ENCODE measurements at places on chromosomes 6 and 20. TPM values are rescaled to one million over a fixed set of nuclear protein-coding genes. Genes with fewer than 3 reads are reported as not detected.
A peak's percentile ranks its signal among the peaks of the same experiment; 100 is the strongest.

DNA sequence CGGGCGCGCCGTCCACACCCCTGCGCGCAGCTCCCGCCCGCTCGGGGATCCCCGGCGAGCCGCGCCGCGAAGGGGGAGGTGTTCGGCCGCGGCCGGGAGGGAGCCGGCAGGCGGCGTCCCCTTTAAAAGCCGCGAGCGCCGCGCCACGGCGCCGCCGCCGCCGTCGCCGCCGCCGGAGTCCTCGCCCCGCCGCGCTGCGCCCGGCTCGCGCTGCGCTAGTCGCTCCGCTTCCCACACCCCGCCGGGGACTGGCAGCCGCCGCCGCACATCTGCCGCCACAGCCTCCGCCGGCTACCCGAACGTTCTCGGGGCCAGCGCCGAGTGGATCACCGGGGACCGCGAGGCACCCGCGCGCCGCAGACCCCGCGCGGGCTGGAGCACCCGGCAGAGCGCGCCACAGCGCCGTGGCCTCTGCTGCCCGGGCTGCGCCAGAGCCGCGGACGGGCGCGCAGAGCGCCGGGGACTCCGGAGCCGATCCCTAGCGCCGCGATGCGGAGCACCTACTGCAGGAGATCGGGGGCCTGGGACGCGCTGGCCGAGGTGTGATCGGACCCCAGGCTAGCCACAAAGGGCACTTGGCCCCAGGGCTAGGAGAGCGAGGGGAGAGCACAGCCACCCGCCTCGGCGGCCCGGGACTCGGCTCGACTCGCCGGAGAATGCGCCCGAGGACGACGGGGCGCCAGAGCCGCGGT is at the start of gene BMP2:
BMP2 (plus strand) TSS at position 151 of the 692 bp plus-strand sequence. CDS start 2,441 bp downstream, outside the sequence.
- H3K27me3 ChIP-seq: no peaks in the 10 kb centered on the region
- no peaks in the 10 kb centered on the region for H3K4me1 ChIP-seq
- peak within 1 kb of the TSS; percentile 61 for H3K27ac ChIP-seq
- peak; percentile 82 for DNase-seq

Gene BPI
- not detected for total RNA-seq

DNA sequence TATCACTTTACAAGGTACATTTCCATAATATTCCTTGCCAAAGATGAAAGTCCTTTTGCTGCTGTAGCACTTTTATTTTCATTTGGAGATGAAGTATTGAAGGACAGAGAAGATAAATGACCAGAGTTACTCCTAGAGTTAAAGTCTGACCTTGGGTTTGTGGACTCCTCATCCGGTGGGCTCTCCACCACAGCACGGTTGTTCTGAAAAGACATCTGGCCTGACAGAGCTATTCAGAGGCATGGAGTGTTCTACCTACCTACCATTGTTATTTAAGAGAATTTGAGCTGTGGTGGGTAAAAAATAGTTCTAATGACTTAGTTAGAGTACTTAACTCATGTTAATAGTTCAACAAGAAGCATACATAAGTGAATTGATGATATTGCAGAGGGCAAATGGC is 218.4 kb downstream of the CLVS2 start:
- H3K4me1 ChIP-seq: no peaks in the 10 kb centered on the region
- H3K27ac ChIP-seq: no peak overlapping the region
- no peaks in the 10 kb centered on the region for H3K36me3 ChIP-seq
- H3K4me3 ChIP-seq: no peak overlapping the region
- no peak for DNase-seq
- H3K27me3 ChIP-seq: no peaks in the 10 kb centered on the region

Gene CST8
- total RNA-seq: not detected

Gene SYNCRIP
- 88.3 TPM for total RNA-seq

DNA sequence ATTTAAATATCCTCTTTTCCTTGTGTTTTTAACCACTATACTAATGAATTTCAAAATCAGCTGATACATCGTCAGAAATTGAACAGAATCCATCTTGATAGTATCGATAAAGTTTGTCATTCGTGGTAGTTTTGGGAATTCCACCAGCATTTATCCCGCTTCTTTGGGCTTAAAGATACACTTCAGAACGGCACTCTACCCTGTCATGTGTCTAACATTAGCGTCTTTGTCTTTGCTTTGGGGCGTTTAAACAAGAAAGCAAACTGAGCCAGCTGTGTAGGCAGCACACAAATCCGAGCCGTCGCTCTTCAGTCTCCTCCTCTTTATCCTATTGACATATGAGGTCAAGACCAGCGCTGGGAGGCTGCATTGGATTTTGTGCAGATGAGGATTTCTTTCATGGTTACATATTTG is 27.5 kb upstream of the NHSL1 start:
- H3K27me3 ChIP-seq: no peaks in the 10 kb centered on the region
- H3K4me1 ChIP-seq: peaks cover 11% of the 10 kb centered on the region
- no peaks in the 10 kb centered on the region for H3K36me3 ChIP-seq
- no peak overlapping the region for H3K27ac ChIP-seq
- DNase-seq: no peak
- H3K4me3 ChIP-seq: no peak overlapping the region

GRCh38 chr20:7734216-7734615 is 206.0 kb downstream of the HAO1 start:
- no peak overlapping the region for H3K27ac ChIP-seq
- H3K4me1 ChIP-seq: no peaks in the 10 kb centered on the region
- DNase-seq: no peak
- H3K36me3 ChIP-seq: no peaks in the 10 kb centered on the region
- no peaks in the 10 kb centered on the region for H3K27me3 ChIP-seq
- no peak overlapping the region for H3K4me3 ChIP-seq

- H3K27ac ChIP-seq: no peak overlapping the region
- DNase-seq: no peak
- H3K4me1 ChIP-seq: no peaks in the 10 kb centered on the region
- no peaks in the 10 kb centered on the region for H3K36me3 ChIP-seq
These were observed 554.9 kb downstream of the CDH26 start for GRCh38 chr20:60513141-60513540.

All from upper lobe of right lung (tissue), 1 donor.